ENCODE measurements at places on chromosomes 2 and 18.

GRCh38 chr2:10202131-10202665, 79.7 kb downstream of the RRM2 start:
- DNase-seq: no peak

- no peak for DNase-seq
Measured at GRCh38 chr2:176854878-176855277, 357.7 kb upstream of the HNRNPA3 start.

- no peak for DNase-seq
Measured at GRCh38 chr2:118709786-118710185, 137.7 kb downstream of the EN1 start.

DNA sequence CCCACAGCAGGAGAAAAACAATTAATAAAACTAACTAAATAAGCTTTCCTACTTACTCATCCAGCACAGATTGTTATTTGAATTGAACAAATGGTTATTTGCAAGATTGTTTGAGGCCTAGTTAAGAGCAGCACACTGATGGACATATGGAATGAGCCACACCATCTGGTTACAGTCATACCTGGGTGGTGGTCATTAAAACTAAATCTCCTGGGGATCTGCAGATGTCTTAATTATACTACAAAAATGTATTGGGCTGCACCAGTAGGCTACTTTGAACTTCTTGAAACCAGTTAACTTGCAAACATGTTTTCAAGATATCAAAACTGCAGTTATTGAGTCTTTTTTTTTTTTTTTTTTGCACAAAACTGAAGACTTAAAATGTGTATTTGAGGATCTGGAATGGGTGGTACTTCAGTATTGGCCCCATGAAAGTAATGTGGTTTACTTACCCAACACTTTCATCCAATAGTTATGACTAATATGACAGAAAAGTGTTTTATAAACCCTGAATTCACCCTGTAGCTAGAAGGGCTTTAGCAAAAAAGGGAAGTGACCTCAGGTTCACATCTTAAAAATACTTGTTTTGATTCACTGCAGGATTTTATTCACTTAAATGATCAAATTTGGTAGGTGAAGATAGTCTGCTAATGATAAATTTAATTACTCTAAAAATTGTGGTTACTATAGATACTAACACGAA, 10.8 kb downstream of the AGFG1 start:
- no peak for DNase-seq

GRCh38 chr2:152542995-152543481, 174.2 kb downstream of the PRPF40A start:
- no peak for DNase-seq
